Activated CD4-positive, alpha-beta T cell treated with anti-CD3 and anti-CD28 coated beads for 36 hours (primary cell): ENCODE measurements at places on chromosomes 16 and 17.

DNA sequence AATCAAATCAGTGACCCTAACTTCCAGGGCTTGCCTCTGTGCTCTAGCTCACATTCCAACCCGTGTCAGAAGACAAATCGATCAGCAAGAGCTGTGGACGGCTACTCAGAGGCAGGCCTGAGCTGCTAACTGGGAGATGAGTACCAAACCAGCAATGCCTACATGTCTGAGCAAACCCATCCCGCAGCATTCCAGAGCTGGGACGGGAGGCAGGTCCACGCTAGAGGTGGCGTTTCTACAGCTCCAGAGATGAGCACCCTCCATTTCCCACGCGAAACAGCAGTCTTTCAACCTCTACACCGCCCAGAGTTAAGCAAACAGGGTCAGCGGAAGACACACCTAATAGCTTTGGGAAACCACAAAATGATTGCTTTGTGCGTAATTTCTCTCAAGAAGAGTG is 6.5 kb downstream of the NXN start:
- no peak for DNase-seq

DNA sequence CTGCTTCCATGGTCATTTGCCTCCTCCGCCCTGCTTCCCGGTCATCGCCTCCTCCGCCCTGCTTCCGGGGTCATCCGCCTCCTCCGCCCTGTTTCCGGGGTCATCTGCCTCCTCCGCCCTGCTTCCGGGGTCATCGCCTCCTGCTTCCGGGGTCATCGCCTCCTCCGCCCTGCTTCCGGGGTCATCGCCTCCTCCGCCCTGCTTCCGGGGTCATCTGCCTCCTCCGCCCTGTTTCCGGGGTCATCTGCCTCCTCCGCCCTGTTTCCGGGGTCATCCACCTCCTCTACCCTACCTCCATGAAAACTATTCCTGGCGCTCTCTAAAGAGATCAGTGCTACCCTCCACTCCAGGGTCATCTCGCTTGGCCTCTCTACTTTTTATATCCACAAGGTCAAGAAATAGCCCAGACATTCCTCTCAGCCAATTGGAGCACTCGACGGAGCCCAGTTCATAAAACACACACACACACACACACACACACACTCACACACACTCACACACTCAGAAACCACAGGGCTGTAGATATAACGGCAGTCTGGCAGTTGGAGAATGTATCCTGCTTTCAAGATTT is 44.8 kb downstream of the TRARG1 start:
- no peak for DNase-seq

- DNase-seq = peak; percentile 22
Observed at GRCh38 chr16:69889295-69889964, 61.7 kb upstream of the CLEC18A start.

GRCh38 chr16:50539053-50539695 is 9.0 kb upstream of the NKD1 start:
- DNase-seq = no peak

DNA sequence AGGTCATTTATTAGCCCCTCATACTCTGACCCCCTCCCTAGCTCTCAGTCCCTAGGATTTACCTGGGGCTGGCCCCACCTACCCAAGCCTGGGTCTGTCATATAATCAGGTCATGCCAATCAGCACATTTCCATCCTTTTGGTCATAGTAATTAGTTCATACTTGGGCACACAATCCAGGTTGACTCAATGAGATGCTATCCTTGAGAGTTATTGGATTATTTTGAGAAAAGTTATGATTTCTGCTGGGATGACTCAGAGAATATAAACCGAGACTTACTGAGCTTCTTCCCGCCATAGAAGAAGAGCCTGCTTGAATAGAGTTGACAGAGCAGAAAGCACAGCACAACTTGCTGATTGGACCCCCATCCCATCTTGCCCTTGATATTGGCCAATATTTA is 331.5 kb downstream of the CBLN1 start:
- DNase-seq = no peak

DNA sequence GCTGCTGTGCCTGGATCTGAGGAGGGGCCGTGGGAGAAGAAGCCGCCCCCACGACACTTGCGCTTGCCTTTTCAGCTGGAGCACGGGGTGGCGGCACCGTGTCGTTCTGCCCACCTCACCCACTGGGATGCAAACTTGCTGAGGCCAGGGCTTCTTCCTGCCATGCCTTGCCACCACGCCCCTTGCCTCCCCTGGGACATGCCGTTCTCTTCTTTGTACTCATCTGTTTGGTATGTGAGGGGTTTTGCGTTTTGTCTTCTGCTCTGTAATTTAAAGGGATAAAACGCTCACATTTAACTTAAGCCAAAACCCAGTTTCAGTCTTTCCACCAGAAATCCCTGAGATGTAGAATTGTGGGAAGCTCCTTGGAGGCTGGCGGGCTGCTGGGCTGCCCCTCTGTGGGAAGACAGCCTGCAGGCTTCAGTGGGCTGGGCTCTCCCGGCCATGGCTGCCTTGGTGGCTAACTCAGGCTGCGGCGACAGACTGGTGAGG is 180.2 kb downstream of the RPTOR start:
- DNase-seq = no peak

- no peak for DNase-seq
Observed at GRCh38 chr16:66569827-66570405, 3.7 kb downstream of the CMTM1 start.

DNA sequence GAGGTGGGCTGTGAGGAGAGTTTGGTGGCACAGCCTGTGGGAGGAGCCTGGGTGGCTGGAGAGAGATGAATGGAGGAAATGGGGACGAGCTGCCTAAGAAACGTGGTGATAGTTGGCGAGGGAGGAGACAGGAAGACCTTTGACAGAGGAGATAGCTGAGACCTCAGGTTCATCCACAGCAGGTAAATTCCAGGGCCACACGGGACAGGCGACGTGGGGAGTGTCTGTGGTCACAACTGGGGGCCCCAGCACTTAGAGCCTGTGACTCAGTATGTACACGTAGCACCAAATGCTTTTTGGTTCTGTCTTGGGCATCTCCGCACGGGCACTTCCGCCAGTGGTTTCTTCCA is 7.7 kb downstream of the MINK1 start:
- peak; percentile 59 for DNase-seq

GRCh38 chr16:66881014-66881417 is 701 bp downstream of the PDP2 start:
- peak; percentile 29 for DNase-seq

DNA sequence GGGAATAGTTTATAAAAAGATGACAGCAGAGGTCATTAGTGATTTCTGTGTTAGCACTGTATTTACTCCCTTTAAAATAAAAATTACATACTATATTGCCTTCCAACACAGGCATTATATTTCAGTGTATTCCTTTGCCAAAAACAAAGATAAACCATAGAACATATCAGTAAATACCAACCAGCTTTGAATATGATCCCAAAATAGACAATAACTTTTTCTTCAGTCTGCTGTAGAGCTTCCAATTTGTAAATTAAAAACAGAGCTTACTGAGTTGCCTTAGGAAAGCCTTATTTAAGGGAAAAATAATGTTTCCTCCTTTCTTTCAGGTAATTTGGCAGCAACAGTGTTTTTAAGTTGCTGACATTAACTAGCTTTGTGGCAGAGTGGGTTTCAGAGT is 352.1 kb upstream of the TBX2 start:
- DNase-seq = no peak

- no peak for DNase-seq
Observed at GRCh38 chr16:67200491-67200890, 1.6 kb downstream of the ELMO3 start.

DNA sequence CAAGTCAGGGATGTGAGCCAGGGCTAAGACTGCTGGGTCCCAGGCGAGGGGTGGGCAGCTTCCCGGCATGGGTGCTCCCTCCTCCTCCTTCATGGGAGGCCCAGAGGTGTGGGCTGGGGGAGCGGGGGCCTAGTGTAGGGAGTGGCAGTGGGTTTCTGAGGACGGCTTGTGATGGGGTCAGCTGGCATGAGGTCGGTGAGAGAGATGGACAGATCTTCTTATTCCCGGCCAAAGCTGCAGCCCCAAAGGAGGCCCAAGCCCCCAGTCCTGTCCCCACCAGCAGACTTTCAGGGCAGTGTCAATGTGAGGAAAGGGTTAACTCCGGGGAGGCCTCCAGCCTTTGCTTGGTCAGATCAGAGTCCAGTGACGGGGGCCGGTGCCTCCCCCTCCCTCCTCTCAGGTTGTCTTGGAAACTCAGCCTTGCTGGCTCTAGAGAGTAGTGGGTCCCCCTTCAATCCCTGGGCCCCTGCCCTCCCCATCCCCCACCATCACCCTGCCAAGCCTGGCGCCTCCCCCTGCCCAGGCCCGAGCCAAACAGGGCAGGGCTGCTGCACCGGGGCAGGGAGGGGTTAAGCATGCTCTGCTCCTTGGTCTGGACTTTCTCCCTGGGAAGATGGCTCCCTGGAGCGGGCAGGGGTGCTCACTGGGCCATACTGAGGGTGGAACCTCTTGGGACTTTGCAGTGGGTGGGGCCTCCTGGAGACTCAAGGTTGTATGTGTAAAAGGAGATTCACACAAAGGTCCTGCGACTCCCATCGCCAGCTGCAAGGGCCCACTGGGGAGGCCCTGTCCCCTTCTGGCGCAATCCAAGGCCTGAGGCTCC is 12.4 kb downstream of the NAT9 start:
- DNase-seq = no peak

- DNase-seq = no peak
Observed at GRCh38 chr17:75919611-75920010, 14.9 kb upstream of the MRPL38 start.

DNA sequence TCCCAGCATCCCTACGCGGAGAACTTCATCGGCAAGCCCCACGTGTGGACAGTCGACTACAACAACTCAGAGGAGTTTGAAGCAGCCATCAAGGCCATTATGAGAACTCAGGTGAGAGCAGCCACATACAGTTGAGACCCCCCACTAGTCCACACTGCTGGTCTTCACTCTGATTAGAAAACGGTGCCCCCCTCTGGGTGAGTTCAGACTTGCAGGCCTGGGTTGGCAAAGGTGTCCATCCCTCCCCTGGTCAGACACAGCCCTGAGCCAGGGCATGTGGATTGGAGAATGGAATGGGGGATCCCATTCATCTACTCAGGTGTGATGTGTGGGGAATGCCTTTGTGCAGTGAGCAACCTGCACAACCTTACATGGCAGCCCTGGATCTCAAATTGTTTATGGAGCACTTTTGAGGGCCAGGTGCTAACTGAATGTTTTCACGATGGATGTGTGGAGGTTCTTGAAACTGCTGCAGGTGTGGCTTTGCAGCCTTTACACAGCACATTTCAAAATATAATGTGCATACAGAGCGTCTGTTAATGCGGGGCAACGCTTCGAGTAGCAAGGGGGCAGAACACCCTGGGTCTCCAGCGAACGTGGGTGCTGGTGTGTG is 72.6 kb downstream of the MGAT5B start:
- peak; percentile 35 for DNase-seq

DNA sequence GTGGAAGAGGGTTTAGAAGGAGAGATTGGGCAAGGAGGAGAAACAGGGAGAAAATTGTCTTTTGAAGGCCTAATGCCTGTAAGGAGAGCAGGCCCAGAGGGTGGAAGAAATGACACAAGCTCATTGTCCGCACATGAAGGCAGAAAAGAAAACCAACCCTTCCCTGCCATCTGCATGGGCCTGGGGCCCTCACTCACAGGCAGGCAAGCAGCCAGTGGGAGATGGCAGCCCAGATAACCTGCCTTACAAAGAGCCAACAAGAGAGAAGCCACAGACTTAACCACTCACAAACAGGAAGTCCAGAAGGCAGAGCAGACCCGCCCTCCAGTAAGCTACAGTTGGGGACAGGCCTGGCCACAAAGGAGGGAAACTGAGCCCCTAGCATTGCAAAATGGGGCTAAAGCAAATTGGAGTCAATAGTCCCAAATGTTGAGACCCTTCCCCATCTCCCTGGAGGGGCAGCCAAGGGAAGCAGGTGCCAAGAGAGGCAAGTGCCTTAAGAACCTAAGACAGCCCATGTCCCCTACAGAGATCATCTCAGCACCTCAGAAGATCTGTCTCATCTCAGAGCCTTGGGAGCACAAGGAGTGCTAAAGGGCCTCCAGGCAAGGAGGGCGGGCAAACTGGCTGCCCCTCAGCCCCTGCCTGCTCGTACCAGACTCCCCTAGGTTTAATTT is 7.3 kb upstream of the TSPOAP1 start:
- DNase-seq = peak; percentile 86

- peak; percentile 32 for DNase-seq
Observed at GRCh38 chr17:40548982-40549685, 16.1 kb downstream of the CCR7 start.

GRCh38 chr16:51155199-51155607 is 4.1 kb upstream of the SALL1 start:
- DNase-seq = no peak

DNA sequence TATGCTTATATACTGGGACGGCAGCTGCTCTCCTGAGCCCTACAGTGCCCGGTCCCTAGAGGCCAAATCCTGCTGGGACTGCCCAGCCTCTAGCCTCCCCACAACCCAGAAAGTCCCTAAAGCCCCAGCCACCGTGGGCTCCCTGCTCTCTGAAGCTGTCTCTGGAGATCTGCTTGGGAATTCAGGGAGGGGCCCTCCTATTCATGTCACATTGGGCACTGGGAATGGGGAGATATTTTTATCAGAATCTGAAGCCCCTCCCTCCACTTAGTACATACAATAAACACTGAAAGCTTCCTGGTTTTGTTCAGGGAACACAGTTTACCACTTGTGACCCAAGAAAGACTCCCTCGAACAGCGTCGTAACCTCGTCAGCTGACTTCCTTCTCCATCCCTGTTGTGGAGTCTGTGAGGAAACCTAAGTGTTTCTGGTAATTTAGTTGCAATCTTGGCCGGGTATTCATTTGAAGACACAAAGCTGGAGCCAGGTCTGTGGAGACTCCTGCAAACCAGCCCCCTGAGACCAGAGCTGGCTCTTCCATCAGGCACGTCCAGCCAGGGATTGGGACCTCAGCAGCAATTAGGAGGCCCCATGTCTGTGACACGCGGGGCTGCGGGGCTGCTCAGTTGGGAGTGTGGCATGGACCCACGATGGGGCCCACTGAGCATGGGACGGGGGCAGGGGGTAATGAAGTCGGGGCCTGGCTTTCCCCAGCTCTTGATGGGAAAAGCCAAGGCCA is 38.5 kb downstream of the PGS1 start:
- no peak for DNase-seq

GRCh38 chr17:27466743-27467375 is 10.6 kb downstream of the KSR1 start:
- peak; percentile 91 for DNase-seq

DNA sequence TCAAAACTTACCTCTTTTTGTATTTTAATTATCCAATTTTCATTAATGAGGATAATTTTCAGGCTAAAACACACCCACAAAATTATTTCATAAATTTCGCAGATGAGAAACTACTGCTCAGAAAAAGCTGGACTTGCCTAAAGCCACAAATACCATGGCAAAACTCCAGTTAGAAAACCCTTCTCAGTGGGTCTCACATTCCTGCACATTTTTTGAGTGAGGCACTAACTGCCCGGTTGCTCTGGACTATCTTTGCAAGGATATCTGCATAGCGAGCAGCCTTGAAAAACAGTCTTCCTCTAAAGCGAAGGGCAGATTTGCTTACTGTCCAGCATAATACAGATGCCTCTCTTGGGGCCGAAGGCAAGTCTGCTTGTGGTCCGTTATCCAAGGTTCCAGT is 9.8 kb downstream of the MPHOSPH6 start:
- DNase-seq = no peak

DNA sequence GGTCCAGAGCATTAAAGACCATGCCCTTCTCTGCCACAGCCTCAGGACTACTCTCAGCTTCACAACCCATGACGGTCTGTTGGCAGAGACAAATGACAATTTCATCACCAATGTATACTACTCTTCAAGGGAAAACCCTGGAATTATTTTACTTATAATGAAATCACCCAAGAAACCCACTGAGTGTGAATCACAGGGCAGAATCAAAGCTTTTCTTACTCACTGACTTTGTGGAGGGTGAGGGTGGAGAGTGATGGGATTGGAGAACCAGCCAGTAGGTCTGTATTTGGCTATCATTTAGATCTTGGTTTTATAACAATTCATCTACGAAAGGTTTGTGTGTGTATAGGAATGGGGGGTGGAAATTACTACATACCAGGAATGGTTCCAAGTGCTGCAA is 442.6 kb downstream of the SHISA9 start:
- DNase-seq = no peak
